ENCODE measurements at places on chromosomes 5 and 9.

GRCh38 chr5:153613144-153613543 is 122.7 kb downstream of the GRIA1 start:
- DNase-seq, result peak; percentile 34

- no peak for DNase-seq
Observed at GRCh38 chr5:59140133-59140532, 557.3 kb downstream of the RAB3C start.

GRCh38 chr5:73363911-73364730 is 84.5 kb downstream of the FOXD1 start:
- peak; percentile 82 for DNase-seq

GRCh38 chr9:4464911-4465513 is 25.3 kb upstream of the SLC1A1 start:
- DNase-seq, result no peak

DNA sequence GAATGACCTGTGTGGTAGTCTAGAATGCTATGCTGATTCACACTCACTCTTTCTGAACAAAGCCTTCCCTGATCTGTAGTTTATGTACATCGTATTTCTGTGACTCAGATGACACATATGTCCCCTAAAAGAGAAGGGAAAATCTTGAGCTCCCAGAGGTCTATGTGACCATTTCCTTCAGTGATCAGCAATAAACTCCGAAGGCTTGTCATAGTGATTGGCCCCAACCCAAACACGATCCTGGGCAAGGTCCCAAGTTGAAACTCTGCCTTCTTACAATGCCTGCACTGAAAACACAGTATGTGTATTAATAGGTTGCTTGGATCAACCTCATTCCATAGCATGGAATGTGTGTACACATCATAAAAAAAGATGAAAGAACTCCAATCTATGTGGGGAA is 685.8 kb downstream of the MAT2B start:
- peak; percentile 68 for DNase-seq

GRCh38 chr9:88387552-88388202 is 567 bp upstream of the SPIN1 start:
- peak; percentile 60 for DNase-seq

GRCh38 chr5:147045290-147045689 is 166.7 kb upstream of the PPP2R2B start:
- no peak for DNase-seq

GRCh38 chr5:72694856-72695255 is 121.6 kb upstream of the TNPO1 start:
- no peak for DNase-seq

Measured in MCF 10A (cell line).